ENCODE measurements at places on chromosomes 5 and 9.

GRCh38 chr5:59371525-59372127 lies 521.9 kb downstream of the PDE4D start:
- DNase-seq = no peak

DNA sequence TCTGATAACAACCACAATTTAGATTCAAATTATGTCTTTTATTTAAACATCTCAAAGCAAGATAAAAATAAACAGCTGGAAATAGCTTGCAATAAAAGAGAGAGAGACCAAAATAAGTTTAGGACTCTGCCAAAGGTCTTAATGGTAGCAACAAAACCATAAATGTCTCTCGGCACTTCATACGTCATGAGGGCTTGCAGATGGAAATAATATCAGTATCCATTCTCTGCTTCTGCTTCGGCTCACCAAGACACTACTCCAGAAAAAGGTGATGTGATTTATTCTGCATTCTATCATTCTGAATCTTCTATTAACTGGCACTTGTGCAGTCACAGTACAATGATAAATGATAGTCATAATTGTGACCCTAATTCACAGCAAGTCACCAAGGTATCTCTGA lies 56.1 kb downstream of the EBF1 start:
- DNase-seq = no peak

DNA sequence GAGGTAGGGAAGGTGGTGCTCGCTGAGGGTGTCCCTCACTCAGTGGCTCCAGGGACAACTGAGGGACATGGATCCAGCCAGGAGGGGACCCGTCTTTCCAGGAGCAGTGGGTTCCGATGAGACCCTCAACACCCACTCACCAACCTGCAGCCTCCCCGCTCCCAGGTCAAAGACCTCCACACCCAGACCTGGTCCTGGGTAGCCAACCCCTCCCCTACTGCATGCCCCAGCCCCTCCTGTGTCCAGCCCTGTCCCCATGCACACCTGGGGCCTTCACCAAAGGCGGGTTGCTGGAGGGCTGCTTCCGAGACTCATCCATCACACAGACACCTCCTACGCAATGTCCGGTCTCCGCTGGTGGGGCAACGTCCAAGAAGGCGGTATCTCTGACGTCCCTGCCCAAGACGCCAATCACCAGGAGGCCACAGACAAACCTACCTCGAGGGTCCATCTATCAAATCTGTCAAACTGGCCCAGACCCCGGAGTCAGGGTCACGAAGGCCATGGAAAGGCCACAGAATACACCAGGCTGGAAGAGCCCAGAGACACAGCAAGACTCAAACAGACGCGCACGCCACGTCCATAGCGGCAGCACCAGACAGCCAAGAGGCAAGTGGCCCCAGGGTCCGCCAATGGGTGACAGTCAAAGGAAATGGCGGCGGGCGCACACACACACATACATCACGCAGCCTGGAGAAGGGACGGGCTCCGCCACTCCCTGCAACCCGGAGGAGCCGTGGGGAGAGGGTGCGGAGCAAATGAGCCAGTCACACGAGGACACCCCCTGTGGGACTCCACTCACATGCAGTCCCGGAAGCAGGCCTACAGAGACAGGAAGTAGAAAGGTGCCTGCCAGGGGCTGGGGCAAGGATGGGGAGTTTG lies 10.8 kb downstream of the NACC2 start:
- no peak for DNase-seq

DNA sequence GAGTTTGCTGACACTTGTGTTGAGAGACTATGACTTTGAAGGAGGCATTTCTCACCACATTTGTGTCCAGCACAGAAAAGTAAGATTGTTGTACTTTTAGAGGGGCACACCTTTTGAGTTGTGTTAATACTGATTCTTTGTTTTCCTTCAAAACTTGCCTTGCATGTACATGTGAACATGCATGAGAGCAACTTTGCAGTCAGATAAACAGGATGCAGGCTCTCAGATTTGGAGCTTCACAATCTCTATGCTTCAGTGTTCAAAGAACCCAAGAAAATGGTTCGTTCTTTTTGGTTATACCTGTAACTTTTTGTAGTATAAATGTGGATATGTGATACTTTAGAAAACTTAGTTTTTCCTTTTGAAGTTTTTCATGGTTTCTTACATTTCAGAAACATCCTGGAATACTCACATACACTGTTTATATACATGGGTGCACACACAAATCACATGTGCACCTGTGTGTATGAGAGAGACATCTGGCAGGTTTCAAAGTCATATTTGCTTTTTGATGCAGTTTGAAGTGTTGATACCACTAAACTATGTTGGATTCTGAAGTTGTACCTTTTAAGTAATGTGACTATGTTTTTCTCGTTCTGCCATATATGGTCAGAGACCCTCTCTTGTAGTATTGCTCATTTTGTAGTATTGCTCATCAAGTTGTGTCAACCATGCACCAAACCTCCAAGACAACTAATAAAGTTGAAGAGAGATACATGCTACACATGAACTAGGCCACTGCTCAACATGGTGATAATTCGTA lies 190.7 kb downstream of the CD180 start:
- no peak for DNase-seq

DNA sequence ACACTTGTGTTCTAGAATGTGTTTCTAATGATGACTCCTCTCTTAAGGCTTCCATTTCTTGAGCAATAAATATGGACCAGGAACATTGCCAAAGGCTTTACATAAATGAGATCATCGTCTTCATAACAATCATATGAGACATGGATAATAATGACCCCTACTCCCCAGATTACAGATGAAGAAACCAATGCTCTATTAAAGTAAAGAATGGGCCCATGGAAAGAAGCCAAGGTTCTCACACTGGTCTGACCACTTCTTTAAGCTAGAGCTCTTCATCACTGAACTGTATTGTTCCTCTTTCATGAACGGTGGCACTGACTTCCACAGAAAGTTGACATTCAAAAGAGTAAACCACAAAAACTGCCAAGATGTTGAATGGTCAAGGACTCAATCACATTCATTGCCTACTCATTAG lies 65.3 kb downstream of the MARCHF3 start:
- peak; percentile 96 for DNase-seq

DNA sequence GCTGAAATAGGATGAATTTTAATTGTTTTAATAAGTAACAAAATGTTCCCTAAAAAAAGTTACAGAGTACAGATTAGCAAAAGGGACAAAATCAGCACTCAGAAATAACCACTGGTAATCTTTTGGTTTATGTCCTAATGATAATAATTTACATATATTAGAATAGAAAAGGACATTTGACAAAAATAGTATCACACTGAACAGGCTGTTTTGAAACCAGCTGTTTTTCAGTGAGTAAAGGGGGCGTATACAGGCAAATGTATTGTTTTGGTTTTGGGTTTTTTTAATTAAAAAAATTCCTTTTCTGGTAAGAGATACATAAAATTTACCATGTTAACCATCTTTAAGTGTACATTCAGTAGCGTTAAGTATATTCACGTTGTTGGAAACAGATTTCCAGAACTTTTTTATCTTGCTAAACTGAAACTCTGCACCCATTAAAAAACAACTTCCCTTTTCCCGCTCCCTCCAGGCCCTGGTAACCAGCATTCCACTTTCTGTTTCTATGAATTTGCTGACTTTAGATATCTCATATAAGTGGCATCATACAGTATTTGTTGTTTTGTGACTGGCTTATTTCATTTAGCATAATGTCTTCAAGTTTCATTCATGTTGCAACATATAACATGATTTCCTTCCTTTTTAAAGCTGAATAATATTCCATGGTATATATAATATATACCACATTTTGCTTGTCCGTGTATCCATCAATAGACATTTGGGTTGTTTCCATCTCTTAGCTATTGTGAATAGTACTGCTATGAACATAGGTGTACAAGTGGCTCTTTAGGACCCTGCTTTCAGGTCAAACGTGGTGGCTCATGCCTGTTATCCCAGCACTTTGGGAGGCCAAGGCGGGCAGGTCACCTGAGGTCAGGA lies 20.6 kb upstream of the LARP1 start:
- no peak for DNase-seq

- DNase-seq = no peak
Observed at GRCh38 chr9:112104401-112104800, 70.7 kb downstream of the SUSD1 start.

- no peak for DNase-seq
Observed at GRCh38 chr5:142303565-142303964, 21.3 kb downstream of the SPRY4 start.

- DNase-seq = peak; percentile 64
Observed at GRCh38 chr5:81657386-81657785, 93.5 kb downstream of the SSBP2 start.
